Activated CD8-positive, alpha-beta T cell treated with anti-CD3 and anti-CD28 coated beads for 36 hours (primary cell): ENCODE measurements at places on chromosomes 3 and 15. TPM values are rescaled to one million over a fixed set of nuclear protein-coding genes. Genes with fewer than 3 reads are reported as not detected.

CGNL1 gene
- total RNA-seq: not detected

MNS1 gene
- total RNA-seq: 0.29 TPM

FRMD5 gene
- 0.23 TPM for total RNA-seq

TUSC7 gene
- total RNA-seq: not detected

HESX1 gene
- 0.54 TPM for total RNA-seq

GOLIM4 gene
- total RNA-seq: 5.5 TPM
